ENCODE measurements at places on chromosomes 7 and 10.

DNA sequence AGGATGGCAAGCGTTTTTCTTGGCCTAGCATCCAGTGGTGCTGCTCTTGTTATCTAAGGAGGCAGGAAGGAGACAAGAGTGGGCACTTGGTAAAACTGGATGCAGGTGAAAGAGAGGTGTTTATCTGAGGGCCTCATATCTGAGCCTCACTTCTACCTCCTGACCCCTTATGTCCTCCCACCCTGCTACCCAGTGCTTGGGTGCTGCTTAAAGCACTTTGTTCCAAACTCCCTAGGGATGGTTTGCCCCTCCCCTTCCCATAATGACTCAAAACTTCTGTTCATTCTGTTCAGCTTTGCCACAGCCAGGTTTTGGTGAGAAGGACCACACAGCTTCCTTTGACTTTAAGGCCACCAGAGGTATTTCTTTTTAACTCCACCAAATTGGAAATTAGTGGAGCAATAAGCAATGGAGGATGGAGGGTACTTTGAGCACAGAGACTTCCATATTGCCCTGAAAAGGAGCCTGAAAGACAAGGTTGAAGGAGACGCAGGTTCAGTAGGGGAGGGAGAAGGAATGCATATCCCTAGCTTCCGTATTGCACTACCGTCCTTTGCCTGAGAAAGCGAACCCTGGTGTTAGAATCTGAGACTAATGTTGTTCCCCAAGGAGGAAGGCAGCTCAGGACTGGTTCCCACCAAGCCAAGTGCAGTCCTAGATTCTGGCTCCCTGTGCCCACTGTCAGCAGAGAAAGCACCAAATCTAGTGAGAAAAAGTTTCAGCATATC lies 30.1 kb downstream of the ENTPD1 start:
- no peak for DNase-seq

GRCh38 chr7:36182854-36183604 lies 30.0 kb downstream of the EEPD1 start:
- no peak for DNase-seq

DNA sequence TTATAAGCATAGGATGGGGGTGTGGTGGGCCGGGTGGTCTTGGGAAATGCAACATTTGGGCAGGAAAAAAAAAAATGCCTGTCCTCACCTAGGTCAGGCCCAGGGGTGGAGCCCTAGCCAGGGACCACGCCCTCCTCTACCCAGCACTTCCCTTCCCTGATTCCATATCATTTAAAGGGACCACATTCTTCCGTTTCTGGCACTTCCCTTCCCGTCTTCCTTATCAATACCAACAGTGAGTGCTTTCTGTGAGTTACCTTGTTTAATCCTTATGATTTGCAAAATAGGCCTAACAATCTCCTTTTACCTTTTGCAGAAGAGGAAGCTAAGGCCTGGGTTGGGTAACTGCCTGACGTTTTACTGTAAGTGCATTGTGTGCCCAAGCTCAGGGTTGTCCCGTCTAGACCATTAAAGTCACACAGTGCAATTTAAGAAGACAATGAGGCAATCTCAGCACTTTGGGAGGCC lies 16.7 kb upstream of the C10orf95 start:
- DNase-seq: no peak

DNA sequence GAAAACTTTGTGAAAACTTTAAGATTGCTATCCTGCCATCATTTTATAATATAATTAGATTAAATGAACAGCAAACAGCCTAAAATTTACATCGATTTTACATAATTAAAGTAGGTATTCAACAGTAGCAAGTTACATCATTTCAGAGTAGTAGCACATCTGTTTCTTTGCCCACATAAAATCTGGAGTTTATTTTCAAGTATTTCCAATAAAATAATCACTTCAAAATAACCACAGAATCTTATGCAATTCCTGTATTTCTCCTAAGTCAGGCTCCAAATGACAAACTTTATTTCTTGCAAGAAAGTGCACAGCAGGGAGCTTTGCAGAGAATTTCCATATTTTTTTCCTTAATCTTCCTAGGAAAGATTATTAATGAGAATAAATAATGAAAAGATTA lies 82.6 kb downstream of the CUBN start:
- DNase-seq: no peak

- no peak for DNase-seq
Observed at GRCh38 chr10:88583584-88583957, 453 bp upstream of the RNLS start.

DNA sequence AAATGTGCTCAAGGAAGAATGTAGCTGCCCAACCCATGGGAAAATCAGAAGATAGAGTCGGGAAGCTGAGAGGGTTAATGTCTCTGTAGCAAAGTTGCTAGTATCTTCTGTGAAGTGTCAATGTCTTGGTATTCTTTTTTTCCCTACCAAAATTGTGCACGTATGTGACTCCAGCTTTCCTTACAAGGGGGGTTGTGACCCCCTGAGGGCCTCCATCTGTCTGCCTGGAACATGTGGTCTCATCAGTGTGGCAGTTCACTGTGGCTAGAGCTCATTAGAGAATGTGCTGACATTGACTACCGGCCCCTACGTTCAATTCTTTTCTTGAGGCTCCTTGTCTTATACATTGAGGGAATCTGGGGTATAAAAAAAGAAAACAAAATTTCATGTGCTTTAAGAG lies 725.2 kb upstream of the CELF2 start:
- DNase-seq: no peak

DNA sequence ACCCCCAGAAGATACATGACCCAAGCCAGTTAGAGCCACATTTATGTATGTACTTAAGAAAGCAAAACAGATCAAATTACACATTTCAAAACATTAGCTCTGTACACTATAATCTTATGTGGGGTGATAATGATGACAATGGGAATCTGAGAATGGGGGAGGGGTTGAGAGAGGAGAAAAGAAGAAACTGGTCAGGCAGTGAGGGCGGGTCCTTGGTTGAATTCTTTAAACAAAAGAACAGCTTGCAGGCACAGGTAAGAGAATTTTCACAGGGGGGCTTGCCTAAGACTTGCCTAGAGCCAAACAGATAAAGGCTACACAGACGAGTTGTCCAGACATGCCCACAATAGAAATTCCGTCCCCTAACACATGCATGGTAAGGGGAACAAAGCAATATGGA lies 76.8 kb upstream of the PTER start:
- no peak for DNase-seq

DNA sequence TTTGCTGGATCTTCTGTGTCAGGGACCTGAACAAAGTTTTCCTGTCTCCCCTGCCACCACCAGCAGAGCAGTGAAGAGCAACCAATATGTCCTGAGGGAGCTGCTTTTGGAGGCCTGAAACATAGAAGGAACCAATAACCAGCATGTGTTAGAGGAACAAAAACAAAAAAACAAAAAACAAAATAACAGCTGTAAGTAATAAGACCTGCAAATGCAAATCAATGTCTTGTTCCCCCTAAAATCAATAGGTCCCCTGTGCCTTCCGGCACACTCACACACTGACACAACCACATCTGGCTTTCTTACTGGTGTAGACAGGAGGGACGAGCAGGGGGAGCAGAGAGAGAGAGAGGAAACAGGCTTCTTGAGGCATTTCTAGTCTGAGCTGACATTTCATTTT lies 94.1 kb downstream of the NRG3 start:
- no peak for DNase-seq

DNA sequence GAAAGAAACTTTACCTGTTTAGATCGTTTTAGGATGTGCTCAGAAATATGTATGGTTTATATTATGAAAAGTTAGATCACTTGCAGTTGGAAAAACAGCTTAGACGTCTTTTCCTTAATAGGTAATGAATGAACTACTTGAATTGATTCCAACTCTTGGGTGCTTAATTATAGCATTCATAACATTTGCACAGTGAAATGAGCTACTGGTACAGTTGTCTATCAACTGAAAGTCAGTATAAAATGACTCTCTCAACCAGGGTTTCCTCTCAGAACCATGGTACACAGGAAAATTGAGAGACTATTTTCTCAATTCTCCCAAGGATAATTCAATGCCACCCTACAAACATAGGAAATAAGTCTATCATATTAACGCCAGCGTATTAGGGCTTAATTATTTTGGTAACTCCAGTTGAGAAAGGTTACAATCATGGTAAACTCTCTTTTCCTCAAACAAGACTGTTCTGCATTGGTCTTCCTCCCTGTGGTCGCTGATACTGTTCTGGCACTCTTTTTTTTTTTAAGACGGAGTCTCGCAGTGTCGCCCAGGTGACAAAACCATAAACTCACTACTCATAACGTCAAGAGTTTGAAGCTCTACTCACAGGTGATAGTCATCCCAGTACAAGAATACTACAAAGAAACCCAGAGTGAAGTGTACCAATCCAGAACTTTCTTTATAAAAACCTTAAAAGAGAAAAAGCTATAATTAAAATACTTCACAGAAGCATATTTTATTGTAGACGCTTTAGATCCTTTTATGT lies 2.0 kb downstream of the ANLN start:
- DNase-seq: no peak

GRCh38 chr10:119343011-119343601 lies 135.7 kb downstream of the GRK5 start:
- DNase-seq: no peak

DNA sequence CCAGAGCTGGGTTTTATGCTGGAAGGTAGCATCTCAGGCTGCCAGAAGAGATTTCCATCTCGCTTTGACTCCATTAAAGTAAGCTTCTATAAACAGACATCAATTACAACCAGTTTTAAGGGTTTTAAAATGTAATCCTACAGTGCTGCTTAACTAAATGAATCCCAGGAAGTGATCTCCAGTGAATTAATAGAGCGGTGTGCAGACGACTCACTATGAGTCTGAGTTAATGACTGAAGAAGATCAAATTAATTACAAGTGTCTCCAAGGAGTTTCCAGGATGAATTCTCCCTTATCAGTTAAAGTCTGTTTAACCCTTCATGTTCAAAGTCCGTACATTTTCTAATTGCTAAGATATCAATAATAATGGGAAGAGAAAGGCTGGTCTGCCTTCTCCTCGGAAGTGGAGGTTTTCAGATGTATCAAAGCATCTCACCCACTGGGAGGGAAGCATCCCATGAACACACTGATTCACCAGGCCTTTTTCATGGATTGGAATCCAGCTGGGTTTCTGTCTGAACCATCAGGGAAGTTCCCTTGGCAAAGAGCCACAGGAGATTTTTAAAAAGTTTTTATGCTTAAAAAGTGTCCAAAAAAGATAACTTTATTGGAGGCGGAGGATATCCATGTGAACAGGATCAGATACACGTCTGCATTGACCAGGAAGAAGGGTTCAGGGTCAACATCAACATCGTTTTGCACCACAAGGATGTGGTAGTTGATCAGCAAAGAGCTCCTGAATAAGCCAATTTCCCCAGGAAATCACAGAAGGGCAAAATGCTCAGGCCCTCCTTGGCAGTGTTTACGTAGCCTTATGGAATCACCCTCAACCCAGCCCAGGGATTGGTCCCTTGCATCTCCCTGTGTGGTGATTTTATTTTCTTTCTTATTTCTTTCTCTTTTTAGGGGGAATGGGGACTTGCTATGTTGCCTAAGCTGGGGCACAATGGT lies 288.2 kb downstream of the POU6F2 start:
- no peak for DNase-seq

GRCh38 chr10:27995311-27995710 lies 3.6 kb downstream of the ODAD2 start:
- no peak for DNase-seq

DNA sequence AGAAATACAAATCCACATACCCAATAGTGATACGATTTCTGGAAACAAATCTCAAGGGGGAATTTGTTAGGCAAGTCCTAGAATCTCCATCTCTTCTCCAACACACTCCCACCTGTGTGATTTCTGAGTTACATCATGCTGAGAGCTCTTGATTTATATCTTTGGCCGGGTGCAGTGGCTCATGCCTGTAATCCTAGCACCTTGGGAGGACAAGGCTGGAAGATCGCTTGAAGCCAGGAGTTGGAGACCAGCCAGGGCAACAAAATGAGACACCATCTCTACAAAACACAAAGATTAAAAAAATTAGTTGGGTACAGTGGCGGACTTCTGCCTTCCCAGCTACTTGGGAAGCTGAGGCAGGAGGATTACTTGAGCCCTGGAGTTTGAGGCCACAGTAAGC lies 1.5 kb upstream of the MTPN start:
- no peak for DNase-seq

GRCh38 chr7:123580406-123581161 lies 21.0 kb upstream of the ASB15 start:
- no peak for DNase-seq

DNA sequence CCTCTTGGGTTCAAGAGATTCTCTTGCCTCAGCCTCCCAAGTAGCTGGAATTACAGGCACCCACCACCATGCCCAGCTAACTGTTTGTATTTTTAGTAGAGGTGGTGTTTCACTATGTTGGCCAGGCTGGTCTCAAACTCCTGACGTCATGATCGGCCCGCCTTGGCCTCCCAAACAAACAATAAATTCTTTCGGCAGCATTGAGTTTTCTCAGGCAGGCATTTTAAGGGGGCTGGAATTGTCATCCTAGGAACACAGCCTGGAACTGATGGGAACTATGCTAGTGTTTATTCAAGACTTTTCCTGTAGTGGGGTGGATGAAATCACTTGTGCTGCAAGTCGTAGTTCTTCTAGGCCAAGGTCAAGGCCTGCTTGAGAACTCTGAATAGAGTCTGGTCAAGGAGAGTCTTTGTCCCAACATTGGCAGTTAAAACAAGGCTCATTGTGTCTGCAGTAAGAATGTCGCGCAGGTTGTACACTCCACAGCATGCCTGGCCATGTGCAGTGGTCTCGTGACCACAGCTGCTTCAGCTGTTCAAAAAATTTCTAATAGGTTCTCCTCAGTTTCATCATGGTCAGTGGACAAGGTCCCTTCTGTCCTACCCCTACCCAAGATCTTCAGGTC lies 92.8 kb downstream of the HECW1 start:
- no peak for DNase-seq

DNA sequence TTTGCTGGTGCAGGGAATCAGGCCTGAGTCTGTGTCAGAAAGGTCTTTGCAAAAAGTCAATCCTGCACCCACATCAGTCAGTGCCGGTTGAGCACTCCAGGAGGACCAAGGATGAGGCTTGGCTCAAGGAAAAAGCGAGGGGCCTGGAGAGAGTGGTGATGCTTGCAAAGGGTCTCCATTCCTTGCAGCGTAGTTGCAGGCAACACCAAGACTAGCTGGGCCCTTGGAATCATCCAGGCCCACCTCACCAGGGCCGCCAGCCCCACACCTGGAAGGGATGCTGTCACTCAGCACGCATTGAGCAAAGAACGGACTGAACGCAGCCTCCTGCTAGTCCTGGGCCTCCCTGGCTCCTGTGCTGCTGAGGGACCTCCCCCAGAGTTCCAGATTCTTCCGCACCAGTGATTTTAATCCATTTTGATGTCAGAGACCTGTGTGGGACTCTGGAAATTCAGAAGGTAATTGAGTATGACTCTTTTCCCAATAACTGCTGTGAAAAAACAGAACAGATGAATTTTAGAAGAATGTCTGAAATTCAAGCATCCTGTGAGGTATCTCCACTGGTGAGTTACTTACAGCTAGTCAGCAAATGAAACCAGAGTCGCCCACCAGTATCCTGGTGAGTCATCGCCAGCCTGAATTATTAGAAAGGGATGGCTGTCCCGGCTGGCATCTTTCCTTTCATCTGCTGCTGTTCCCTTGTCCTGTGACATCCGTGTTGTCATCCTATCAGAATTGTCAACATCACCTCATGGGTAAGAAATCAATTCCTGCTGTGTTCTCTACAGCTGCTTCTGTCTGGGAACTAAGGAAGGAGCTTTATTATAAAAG lies 150.8 kb upstream of the NPS start:
- no peak for DNase-seq
